ENCODE measurements at places on chromosomes 3 and 15. TPM values are rescaled to one million over a fixed set of nuclear protein-coding genes. Genes with fewer than 3 reads are reported as not detected.

The CATSPER2 gene
- total RNA-seq, result 3.0 TPM

The CPNE9 gene
- not detected for total RNA-seq

The VWA5B2 gene
- total RNA-seq, result not detected

The GPR15 gene
- total RNA-seq, result not detected

The GOLGA6C gene
- total RNA-seq, result not detected

The C3orf18 gene
- 19.0 TPM for total RNA-seq

The TRIM59 gene
- 4.1 TPM for total RNA-seq

The C3orf80 gene
- 1.1 TPM for total RNA-seq

The ROPN1B gene
- total RNA-seq, result not detected

The IL12A gene
- not detected for total RNA-seq

The INSYN1 gene
- 15.2 TPM for total RNA-seq

The STRIT1 gene
- not detected for total RNA-seq

The SEMA6D gene
- 12.9 TPM for total RNA-seq

The RHOV gene
- not detected for total RNA-seq

The PLD1 gene
- total RNA-seq, result 95.2 TPM

The C3orf85 gene
- not detected for total RNA-seq

The ELP6 gene
- total RNA-seq, result 16.5 TPM

The RARB gene
- total RNA-seq, result 3.8 TPM

The BOC gene
- 23.4 TPM for total RNA-seq

The HSPBAP1 gene
- total RNA-seq, result 11.9 TPM

The ZNF660 gene
- 3.8 TPM for total RNA-seq

The KNG1 gene
- not detected for total RNA-seq

The MGA gene
- 32.5 TPM for total RNA-seq

The IQCH gene
- total RNA-seq, result 0.14 TPM

The SRGAP3 gene
- total RNA-seq, result 2.6 TPM

The GRIP2 gene
- total RNA-seq, result 1.5 TPM

The ACSBG1 gene
- not detected for total RNA-seq

The NLGN1 gene
- 18.3 TPM for total RNA-seq

The ZNF80 gene
- not detected for total RNA-seq

The SLC6A20 gene
- total RNA-seq, result 0.28 TPM

The TMCO5A gene
- not detected for total RNA-seq

The CX3CR1 gene
- 0.54 TPM for total RNA-seq

The SLC12A8 gene
- total RNA-seq, result 3.0 TPM

The CIDEC gene
- 2.6 TPM for total RNA-seq

Data from thoracic aorta (tissue), 2 donors.